ENCODE measurements at places on chromosomes 11 and 22.

DNA sequence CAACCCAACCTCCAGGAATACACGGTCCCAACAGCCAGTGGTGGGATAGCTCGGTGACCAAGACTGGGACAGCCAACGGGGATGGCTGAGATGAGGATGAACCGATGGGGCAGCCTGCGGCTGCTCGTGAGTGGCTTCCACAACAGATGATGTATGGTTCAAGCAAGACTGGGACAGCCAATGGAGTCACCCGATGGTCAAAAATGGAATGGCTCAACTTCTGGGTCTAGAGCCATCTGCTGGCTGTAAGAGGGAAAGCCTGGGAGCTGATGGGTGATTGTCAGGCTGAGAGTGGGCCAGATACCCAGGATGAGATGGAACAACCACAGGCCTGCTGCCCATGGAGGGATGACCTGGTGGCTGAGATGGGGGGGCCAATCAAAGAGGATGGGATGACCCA is 35.5 kb downstream of the SYT7 start:
- no peak overlapping the region for H3K27ac ChIP-seq
- no peak for DNase-seq
- no peaks in the 10 kb centered on the region for H3K36me3 ChIP-seq
- no peak overlapping the region for H3K4me3 ChIP-seq

GRCh38 chr22:23109079-23109347 is 32.8 kb downstream of the RSPH14 start:
- H3K4me3 ChIP-seq = no peak overlapping the region
- H3K4me1 ChIP-seq = peaks cover 11% of the 10 kb centered on the region
- DNase-seq = no peak
- no peak overlapping the region for H3K27ac ChIP-seq
- H3K36me3 ChIP-seq = no peaks in the 10 kb centered on the region
- no peaks in the 10 kb centered on the region for H3K27me3 ChIP-seq

DNA sequence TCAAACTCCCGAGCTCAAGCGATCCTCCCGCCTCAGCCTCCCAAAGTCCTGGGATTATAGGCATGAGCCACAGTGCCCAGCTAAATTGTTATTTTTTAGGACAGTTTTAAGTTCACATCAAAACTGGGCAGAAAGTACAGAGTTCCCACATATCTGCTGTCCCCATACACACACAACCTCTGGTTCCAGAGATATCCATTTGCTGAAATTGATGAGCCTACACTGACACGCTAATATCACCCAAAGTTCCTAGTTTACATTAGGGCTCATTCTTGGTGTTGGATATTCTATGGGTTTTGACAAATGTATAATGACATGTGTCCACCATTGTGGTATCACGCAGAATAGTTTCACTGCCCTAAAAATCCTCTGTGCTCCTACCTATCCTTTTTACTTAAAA is 2.7 kb upstream of the SEC14L4 start:
- H3K4me1 ChIP-seq = no peaks in the 10 kb centered on the region
- no peak overlapping the region for H3K4me3 ChIP-seq
- peaks cover 14% of the 10 kb centered on the region for H3K27me3 ChIP-seq
- H3K36me3 ChIP-seq = no peaks in the 10 kb centered on the region
- no peak overlapping the region for H3K27ac ChIP-seq

GRCh38 chr22:33650244-33650643 is 270.0 kb downstream of the LARGE1 start:
- H3K36me3 ChIP-seq = peaks cover 31% of the 10 kb centered on the region
- no peak overlapping the region for H3K4me3 ChIP-seq
- no peak for DNase-seq
- H3K4me1 ChIP-seq = peaks cover 10% of the 10 kb centered on the region
- H3K27me3 ChIP-seq = no peaks in the 10 kb centered on the region

DNA sequence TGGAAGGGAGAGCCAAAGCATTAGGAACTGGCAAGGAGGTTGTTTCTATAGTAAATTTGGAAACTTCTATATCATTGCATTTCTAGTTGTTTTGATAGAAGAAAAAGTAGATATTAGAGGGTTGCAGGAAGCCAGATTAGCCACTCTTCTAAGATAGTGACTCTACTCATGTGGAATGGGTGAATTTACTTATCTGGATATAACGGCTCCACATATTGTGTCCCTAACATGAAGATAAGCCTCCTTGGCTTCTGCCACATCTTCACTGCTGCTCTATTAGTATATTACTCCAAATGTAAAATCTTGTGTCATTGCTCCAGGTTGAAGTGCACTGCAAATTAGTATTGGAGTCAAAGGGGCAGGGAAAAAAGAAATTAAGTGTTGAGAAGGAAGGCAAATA is 283.3 kb downstream of the CASP12 start:
- no peaks in the 10 kb centered on the region for H3K27me3 ChIP-seq
- H3K4me3 ChIP-seq = no peak overlapping the region
- peaks cover 8% of the 10 kb centered on the region for H3K36me3 ChIP-seq
- no peak for DNase-seq

GRCh38 chr11:26618441-26618840 is 46.4 kb upstream of the MUC15 start:
- H3K36me3 ChIP-seq = peaks cover 2% of the 10 kb centered on the region
- H3K27me3 ChIP-seq = no peaks in the 10 kb centered on the region
- peaks cover 16% of the 10 kb centered on the region for H3K4me1 ChIP-seq
- DNase-seq = no peak

- no peak overlapping the region for H3K4me3 ChIP-seq
- H3K27me3 ChIP-seq = no peaks in the 10 kb centered on the region
- H3K36me3 ChIP-seq = peaks cover 11% of the 10 kb centered on the region
- DNase-seq = no peak
- no peak overlapping the region for H3K27ac ChIP-seq
Observed at GRCh38 chr22:30891781-30892180, 76.8 kb downstream of the MORC2 start.

DNA sequence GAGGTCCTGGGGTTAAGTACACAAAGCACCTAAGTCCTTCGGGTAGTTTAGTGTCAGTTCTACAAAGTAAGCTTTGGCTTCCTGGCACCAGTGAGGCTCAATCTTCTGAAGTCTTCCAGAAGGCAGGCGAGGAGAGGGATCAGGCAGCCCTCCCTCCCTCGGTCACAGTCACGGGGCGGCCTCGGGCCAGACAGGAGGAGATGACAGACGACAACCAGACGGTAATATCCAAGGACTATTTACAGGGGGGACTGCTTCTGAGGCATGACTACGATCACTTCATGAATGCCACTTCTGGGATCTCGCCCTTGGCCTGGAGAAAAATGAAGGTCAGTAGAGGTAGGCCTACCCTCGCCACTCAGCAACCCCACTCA is 383 bp upstream of the TMEM223 start:
- H3K4me3 ChIP-seq = peak overlapping the region; percentile 90
- H3K27ac ChIP-seq = peak overlapping the region; percentile 97
- H3K27me3 ChIP-seq = no peaks in the 10 kb centered on the region
- peaks cover 33% of the 10 kb centered on the region for H3K4me1 ChIP-seq
- H3K36me3 ChIP-seq = peaks cover 28% of the 10 kb centered on the region

DNA sequence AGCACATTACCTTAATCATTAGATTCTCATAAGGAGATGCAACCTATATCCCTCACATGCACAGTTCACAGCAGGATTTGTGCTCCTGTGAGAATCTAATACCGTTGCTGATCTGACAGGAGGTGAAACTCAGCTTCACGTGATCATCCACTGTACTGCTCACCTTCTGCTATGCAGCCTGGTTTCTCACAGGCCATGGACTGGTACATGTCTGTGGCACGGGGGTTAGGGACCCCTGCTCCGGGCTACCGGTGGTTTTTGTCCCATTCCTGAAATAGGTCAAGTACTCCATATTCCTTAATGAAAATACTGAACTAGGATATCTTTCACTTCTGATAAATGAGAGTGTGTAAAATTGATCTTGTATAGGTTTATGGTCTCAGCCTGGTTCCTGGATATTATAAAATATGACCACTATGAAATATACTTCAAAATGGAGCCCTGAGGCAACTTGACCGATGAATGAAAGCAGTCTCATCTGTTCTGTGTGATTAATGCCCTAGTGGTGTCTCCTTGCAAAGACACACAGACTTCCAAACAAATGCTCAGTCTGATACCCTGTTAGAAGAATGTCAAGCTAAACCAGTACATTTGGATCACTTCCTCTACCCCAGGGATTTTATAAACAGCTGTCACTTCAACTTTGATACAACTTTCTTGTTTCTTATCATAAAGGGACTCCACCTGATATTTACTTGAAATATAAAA is 492.9 kb upstream of the ANO3 start:
- no peak overlapping the region for H3K4me3 ChIP-seq
- H3K36me3 ChIP-seq = no peaks in the 10 kb centered on the region
- no peak for DNase-seq
- H3K4me1 ChIP-seq = peaks cover 19% of the 10 kb centered on the region
- H3K27ac ChIP-seq = peak overlapping the region; percentile 53

Data from mesothelial cell of epicardium (in vitro differentiated cells).